ENCODE measurements at places on chromosomes 1 and 21.

DNA sequence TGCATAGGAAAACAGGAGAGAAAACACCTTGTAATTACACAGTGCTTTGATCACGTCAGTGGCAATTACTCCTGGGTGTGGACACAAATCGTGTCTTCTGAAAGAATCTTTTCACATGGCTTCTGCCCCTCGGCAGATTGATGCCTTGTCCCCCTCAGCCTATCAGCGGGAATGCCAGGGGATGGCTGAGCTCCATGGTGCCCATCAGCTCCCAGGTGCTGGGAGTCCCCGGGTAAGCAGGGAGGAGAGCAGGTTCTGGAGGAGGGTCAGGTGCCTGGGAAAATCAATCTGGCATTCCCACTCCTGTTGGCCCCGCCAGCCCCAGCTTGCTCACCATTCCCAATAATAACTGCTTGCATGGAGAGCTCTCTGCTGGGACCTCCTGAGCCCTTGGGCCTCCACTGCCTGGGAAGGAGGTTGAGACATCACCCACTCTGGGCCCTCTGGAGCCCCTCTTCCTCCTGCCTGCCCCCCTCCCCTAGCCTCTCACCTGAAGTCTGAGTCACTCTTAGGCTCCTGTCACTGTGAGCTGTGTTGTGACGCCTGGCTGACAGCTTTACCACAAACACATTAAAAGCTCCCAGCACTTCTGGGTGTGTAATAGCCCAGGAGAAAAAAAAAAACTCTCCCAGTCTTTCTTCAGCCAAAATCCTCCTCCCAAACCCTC is 4.9 kb downstream of the CAMK2N1 start:
- no peak for DNase-seq

DNA sequence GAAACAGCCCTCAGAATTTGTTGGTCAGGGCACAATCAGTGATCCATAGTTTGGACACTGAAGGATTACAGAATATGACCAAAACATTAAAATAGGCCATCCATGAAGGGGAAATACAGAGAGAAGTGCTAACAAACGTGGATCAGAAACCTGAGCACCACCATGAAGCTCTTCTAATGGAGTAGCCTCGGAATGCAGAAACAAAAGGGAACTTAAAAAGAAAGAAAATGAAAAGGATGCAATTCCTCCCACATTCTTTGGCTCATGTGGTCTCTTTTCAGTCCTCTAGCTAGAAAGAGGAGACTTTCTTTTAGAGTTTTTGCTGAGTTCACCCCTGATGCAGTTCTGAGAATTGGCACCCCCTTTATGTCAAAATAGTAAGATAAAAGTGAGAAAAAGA is 989.8 kb upstream of the B3GALT2 start:
- DNase-seq, result no peak

GRCh38 chr21:34202553-34203372 is 129.4 kb downstream of the MRPS6 start:
- DNase-seq, result peak; percentile 79

- DNase-seq, result no peak
Observed at GRCh38 chr1:20107796-20108195, 11.5 kb downstream of the PLA2G2D start.

DNA sequence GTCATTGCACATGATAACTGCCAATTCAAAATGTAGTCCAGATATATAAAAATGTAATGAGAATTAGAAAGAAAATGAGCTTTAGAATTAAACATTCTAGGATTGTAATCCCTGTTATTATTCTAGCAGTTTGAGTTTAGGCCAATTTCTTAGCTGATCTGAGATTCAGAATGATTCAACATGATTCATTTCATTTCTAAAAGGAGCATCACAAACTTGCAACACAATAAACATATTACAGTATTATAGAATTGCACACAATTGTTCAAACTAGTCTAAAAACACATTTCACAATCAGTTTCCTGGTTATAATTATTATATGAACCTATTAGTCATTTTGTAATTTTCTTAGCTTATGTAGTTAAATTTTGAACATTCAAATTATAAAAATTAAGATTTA is 43.3 kb upstream of the TSHB start:
- DNase-seq, result no peak

DNA sequence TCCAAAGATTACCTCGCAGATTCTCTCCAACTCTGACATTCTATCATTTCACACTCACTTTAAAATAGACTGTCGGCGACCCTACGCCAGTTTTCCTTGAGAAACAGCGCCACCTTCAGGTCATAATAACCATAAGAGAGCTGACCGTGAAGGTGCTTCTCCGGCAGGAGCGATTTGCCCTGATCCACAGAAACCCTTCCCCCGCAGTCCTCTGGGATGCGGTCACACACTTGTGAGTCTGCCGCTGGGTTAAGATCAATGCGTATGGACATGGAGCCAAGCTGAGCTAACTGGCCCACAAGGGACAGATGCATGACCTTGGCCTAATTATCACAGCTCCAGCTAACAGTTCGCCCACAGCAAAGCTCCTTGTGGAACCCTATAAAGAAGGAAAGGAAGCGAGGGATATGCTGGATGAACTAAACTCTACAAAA is 32.8 kb upstream of the IFNAR2 start:
- DNase-seq, result peak; percentile 68

GRCh38 chr1:106954661-106955229 is 101.7 kb upstream of the PRMT6 start:
- no peak for DNase-seq

- no peak for DNase-seq
Observed at GRCh38 chr1:5982868-5983267, 9.4 kb downstream of the NPHP4 start.

DNA sequence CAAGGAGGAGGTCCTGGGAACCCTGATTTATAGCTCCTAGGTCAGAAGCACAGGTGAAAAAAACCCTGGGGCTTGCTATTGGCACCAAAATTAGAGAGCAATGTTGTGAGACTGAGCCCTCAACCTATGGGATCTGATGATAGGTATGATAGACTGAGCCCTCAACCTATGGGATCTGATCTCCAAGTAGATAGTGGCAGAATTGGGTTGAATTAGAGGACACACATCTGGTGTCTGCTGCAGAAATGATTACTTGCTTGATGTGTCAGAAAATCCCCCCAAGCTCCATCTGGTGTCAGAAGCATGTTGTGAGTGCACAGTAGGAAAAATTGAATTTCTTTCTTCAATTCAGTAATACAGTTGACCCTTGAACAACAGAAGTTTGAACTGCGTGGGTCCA is 62.4 kb downstream of the MAP3K21 start:
- no peak for DNase-seq

DNA sequence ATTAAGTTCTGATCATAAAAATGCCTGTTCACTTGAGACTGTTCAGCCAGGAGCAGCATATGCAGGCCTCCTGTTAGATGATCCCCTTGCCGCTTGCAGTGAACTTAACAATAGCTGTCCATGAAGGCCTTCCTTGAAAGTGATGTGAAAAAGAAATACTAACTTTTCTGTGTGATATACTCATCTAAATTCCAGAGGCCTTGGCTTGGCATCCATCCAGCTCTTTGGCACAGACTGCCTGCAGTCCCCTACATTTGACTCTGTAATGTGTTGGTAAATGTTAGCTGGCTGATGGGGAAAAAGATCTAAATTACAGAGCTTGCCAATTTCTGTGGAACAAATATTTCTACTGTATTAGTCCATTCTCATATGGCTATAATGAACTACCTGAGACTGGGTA is 73.7 kb downstream of the KCNK2 start:
- DNase-seq, result no peak

- DNase-seq, result no peak
Observed at GRCh38 chr21:29304597-29304996, 5.9 kb downstream of the BACH1 start.

GRCh38 chr1:10613340-10613739 is 138.6 kb downstream of the PEX14 start:
- DNase-seq, result no peak

- DNase-seq, result no peak
Observed at GRCh38 chr1:223161321-223161720, 18.3 kb upstream of the TLR5 start.

DNA sequence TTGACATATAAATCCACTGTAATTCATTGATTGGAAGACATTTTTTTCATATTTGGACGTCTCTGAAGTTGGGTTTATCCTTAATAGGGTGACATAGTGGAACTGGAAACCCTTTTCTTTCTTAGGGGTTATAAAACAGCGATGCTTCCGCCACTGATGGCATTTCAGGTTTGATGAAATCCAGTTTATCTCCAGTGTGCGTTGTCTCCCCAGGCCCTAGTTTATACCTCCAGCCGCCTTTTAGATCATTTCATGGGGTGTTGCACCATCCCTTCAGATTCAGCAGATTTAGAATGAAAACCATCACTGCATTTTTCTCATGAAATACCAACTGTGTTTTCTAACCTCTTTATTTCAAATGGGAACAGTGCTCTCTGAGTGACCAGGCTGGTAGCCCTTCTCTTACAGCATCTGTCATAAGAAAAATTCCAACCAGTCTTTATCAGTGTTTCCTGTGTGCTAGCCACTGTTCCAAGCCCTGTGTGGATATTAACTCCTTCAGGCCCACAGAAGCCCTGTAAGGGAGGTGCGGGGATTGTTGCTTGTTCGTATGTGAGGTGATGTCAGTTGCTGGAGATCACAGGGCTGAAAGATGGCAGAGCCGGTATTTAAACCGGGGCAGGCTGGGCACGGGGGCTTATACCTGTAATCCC is 19.0 kb downstream of the H6PD start:
- no peak for DNase-seq

DNA sequence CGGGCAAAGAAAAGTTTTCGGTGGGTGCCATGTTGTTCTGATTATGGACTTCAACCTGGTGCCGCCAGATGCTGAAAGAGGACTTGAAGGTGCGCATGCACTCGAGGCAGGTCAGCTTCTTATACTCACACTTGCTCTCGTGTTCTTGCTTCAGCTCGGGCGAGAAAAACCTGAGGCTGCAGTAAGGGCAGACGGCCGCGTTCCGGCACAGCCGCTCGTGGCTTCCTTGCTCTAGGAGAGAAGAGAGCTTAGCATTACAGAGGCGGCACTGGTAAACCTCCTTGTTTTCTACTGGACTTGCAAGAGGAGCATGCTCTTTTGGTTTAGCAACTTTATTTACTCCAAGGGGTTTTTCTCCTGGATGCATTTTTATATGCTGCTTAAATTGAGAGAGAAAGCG is 18.5 kb downstream of the ZBTB21 start:
- no peak for DNase-seq

GRCh38 chr21:25750085-25750484 is 15.3 kb downstream of the GABPA start:
- no peak for DNase-seq

GRCh38 chr1:169214598-169214997 is 108.1 kb downstream of the ATP1B1 start:
- DNase-seq, result no peak

- DNase-seq, result no peak
Observed at GRCh38 chr21:38869946-38870345, 64.2 kb downstream of the ETS2 start.

DNA sequence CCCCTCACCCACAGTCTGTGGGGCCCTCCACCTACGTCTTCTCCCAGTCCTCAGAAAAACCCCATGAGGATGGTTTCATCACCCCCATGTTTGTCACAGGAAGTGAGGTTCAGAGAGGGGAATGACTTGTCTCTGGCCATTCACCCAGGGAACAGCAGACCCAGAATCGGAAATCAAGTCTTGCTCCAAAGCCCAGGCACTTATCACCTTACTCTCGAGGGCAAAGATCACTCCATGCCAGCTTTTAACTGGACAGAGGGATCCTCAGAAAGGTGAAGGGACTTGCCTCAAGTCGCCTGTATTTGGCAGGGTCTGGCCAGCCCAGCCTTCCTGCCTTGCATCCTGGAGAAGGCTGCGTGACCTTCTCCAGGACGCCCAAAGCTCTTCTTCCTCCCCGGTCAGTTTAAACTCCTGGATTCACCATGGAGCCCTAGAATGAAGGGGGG is 57.9 kb upstream of the SSBP3 start:
- peak; percentile 25 for DNase-seq

GRCh38 chr1:167774710-167775109 is 52.9 kb downstream of the MPZL1 start:
- no peak for DNase-seq

DNA sequence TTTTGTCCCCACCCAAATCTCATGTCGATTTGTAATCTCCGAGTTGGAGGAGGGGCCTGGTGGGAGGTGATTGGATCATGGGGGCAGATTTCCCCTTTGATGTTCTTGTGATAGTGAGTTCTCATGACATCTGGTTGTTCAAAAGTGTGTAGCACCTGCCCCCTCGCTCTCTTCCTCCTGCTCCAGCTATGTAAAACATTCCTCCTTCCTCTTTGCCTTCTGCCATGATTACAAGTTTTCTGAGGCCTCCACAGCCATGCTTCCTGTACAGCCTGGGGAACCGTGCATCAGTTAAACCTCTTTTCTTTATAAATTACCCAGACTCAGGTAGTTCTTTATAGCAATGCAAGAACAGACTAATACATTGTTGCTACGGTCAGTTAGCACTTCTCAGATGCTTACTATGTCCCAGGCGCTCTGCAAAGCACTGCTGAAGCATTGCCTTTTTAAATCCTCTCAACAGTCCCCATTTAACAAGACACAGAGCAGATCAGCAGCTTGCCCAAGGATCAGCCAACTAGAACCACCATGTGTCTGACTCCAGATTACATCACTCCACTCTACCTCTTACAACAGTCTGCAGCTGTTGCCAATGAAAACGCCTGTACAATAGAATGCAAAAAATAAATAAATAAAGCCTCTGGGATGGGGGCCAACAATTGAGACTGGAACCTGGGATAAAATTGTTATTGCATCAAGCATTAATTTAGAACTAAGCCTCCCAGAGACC is 52.4 kb upstream of the USP1 start:
- peak; percentile 33 for DNase-seq

GRCh38 chr1:189726806-189727205 is 750.9 kb downstream of the BRINP3 start:
- DNase-seq, result no peak

DNA sequence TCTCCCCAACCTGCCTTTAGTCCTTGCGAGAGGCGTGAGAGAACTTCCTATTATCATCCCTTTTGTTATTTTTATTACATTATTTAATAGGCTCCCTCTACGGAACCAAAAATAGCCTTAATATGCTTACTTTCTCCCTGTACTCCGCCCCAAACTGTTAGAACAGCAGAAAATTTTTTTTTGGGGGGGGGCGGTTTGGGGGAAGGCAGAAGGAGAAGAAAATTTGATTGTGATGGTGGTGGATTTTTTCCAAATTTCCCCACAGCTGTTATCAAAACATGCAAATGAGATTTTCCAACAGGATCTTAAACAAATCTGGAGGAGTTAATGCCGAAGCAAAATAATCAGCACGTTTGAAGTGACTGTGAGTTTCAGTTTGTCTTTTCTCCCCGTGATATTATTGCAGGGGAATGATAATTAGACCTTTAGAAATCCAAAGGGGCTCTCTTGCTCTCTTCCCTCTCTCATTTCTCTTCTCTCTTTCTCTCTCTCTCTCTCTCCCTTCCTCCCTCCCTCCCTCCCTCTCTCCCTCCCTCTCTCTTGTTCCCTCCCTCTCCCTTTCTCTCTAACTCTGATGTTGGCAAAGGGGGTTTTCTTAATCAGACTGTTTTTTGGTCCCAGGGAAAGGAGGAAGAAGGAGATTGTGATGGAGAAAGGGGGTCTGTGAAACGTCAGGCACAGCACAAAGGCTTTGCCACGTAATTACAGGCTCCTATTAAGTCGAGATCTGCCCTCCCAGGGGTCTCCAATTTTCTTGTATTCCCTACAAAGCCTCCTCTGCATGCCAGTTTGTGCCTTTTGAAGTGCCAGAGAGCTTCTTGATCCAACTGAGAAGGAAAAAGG is 1.1 kb upstream of the PRRX1 start:
- DNase-seq, result peak; percentile 35

All from right kidney (tissue), 9 donors.